ENCODE measurements at places on chromosomes 2 and 18. TPM values are rescaled to one million over a fixed set of nuclear protein-coding genes. Genes with fewer than 3 reads are reported as not detected.

DNA sequence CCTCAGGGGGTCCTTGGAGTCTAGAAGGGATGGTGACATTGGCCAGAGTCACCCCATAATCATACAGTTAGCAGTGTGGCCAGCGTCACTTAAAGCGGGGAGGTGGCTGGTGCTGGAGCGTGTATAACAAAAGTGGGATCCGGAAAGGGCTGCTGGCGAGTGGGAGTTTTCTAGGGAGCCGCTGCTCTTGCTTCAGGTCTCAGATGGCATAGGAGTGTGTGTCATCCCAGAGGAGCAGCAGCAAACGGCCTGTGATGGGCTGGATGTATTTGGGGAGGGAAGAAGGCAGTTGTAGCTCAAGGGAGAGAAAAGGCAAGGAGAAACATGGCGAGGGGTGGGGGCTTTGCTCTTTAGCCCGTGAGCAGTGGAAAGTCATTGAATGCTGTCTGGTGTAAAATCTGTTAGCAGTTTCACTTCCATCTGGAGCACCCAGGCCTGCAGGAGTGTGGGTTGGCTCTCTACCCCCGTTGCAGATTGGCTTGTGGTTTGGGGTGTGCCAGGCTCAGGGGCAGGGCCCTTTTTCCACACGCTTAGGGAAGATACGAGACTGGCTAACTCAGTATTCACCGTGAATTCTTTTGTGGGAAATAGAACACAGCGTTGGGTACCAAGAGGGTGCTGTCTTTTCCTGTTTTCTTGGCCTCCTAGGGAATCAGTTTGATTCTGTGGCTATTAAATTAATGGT is 120.5 kb downstream of the AGAP1 start:
- no peak overlapping the region for H3K4me3 ChIP-seq
- H3K36me3 ChIP-seq, result no peaks in the 10 kb centered on the region
- H3K27me3 ChIP-seq, result peaks cover 9% of the 10 kb centered on the region
- H3K4me1 ChIP-seq, result no peaks in the 10 kb centered on the region
- H3K27ac ChIP-seq, result no peak overlapping the region

DNA sequence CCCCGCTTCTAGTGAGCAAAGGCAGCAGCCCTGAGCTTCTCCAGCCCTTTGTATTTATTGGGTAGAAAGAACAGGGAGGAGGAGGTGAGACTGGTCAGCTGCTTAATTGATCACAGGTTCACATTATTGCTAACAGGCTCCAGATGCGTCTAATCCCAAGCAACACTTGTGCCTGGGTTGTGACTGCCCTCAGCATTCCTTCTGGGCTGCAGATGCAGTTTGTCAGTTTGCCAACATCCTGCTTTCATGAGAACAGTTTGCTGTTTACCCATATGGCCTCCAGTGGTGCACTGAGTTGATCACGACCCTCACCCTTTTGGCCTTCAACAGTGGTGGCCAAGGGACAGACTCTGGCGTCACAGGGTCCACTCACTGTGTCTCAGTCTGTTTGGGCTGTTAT is 159.5 kb upstream of the ZNF516 start:
- H3K36me3 ChIP-seq, result no peaks in the 10 kb centered on the region
- H3K27ac ChIP-seq, result no peak overlapping the region
- peaks cover 73% of the 10 kb centered on the region for H3K27me3 ChIP-seq
- H3K4me3 ChIP-seq, result no peak overlapping the region
- peaks cover 22% of the 10 kb centered on the region for H3K4me1 ChIP-seq

- no peaks in the 10 kb centered on the region for H3K4me1 ChIP-seq
- H3K36me3 ChIP-seq, result no peaks in the 10 kb centered on the region
- H3K4me3 ChIP-seq, result no peak overlapping the region
- no peak overlapping the region for H3K27ac ChIP-seq
- H3K27me3 ChIP-seq, result no peaks in the 10 kb centered on the region
Measured at GRCh38 chr2:102841107-102841840, 79.4 kb downstream of the TMEM182 start.

- no peak overlapping the region for H3K27ac ChIP-seq
- H3K27me3 ChIP-seq, result peaks cover 59% of the 10 kb centered on the region
- no peaks in the 10 kb centered on the region for H3K36me3 ChIP-seq
- DNase-seq, result no peak
- no peaks in the 10 kb centered on the region for H3K4me1 ChIP-seq
- no peak overlapping the region for H3K4me3 ChIP-seq
Measured at GRCh38 chr2:11556101-11556806, 22.4 kb downstream of the GREB1 start.

- no peaks in the 10 kb centered on the region for H3K36me3 ChIP-seq
- no peaks in the 10 kb centered on the region for H3K27me3 ChIP-seq
- no peak overlapping the region for H3K4me3 ChIP-seq
- no peak overlapping the region for H3K27ac ChIP-seq
- no peaks in the 10 kb centered on the region for H3K4me1 ChIP-seq
- no peak for DNase-seq
Measured at GRCh38 chr2:83261591-83262136, 1197.4 kb downstream of the SUCLG1 start.

- peaks cover 20% of the 10 kb centered on the region for H3K4me1 ChIP-seq
- DNase-seq, result no peak
- H3K4me3 ChIP-seq, result no peak overlapping the region
Measured at GRCh38 chr2:191318729-191319078, 73.5 kb downstream of the MYO1B start.

- no peak for DNase-seq
- H3K4me1 ChIP-seq, result no peaks in the 10 kb centered on the region
- H3K27ac ChIP-seq, result no peak overlapping the region
- H3K4me3 ChIP-seq, result no peak overlapping the region
- H3K27me3 ChIP-seq, result peaks cover 8% of the 10 kb centered on the region
Measured at GRCh38 chr2:6531304-6531703, 334.4 kb downstream of the CMPK2 start.

- H3K27me3 ChIP-seq, result no peaks in the 10 kb centered on the region
- peaks cover 9% of the 10 kb centered on the region for H3K4me1 ChIP-seq
- peaks cover 7% of the 10 kb centered on the region for H3K36me3 ChIP-seq
- H3K4me3 ChIP-seq, result no peak overlapping the region
- DNase-seq, result no peak
- no peak overlapping the region for H3K27ac ChIP-seq
Measured at GRCh38 chr18:45852631-45853030, 27.2 kb downstream of the SIGLEC15 start.

GRCh38 chr2:221529943-221530652 is 42.0 kb downstream of the EPHA4 start:
- no peak for DNase-seq
- H3K27me3 ChIP-seq, result no peaks in the 10 kb centered on the region
- no peaks in the 10 kb centered on the region for H3K36me3 ChIP-seq
- peak overlapping the region; percentile 69 for H3K27ac ChIP-seq
- peak overlapping the region; percentile 64 for H3K4me3 ChIP-seq

DNA sequence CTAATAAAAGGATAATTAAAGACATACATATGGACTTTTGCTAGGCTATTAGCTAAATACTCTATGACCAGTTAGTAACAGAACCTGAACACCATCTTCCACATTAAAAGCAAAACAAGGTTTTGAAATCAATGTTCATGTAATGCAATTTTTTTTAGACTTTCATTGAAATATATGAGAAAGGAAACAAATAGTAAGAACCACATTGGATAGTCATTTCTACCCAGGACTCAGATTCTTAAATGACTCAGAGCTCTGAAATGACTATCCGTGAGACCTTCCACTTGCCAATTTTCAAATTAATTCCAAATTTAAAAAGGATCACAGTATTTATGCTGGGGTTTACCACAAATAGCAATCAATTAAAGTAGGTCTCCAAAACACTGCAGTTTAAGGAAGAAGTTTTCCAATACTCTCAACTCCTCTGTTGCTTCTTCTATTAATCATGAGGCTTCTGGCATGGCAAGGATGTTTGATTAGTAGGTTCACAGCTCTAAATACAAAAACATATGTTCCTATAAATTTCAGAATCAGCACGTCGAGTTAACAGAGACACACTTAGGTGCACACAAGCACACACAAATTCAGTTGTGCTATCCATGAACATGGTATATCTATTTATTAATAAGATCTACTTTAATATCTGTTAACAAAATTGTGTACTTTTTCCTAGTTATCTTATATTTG is 841.0 kb downstream of the RNF144A start:
- H3K27ac ChIP-seq, result peak overlapping the region; percentile 64
- peak overlapping the region; percentile 44 for H3K4me3 ChIP-seq
- peaks cover 38% of the 10 kb centered on the region for H3K36me3 ChIP-seq
- H3K27me3 ChIP-seq, result no peaks in the 10 kb centered on the region
- no peak for DNase-seq
- peaks cover 16% of the 10 kb centered on the region for H3K4me1 ChIP-seq

GRCh38 chr2:28590496-28591301 is 94.8 kb downstream of the PLB1 start:
- no peak overlapping the region for H3K27ac ChIP-seq
- peaks cover 44% of the 10 kb centered on the region for H3K4me1 ChIP-seq
- H3K27me3 ChIP-seq, result no peaks in the 10 kb centered on the region
- H3K4me3 ChIP-seq, result no peak overlapping the region

DSEL gene
- total RNA-seq, result 0.23 TPM

ARHGEF4 gene
- total RNA-seq, result 0.63 TPM

RBM45 gene
- total RNA-seq, result 10.8 TPM

All from activated T-cell treated with anti-CD3 and anti-CD28 coated beads, Interleukin-2, amount 50 U/mL, for 72 hours (primary cell).